ENCODE measurements at places on chromosomes 11 and 22.

DNA sequence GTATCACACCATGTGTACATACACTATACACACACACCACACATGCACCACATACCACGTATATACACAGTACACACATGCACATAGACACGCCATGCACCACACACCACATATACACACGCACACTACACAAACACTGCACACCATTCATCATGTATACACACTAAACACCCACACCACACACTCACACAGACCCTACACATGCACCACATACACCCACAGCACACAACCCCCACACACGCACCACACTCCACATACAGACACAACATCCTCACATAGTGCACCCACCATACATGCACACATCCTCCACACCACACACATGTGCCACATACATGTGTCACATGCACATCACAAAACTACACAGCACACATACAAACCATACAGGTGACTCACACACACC lies 397.1 kb downstream of the TBC1D22A start:
- H3K4me3 ChIP-seq: no peak overlapping the region
- no peak for DNase-seq
- no peak overlapping the region for H3K27ac ChIP-seq
- H3K36me3 ChIP-seq: no peaks in the 10 kb centered on the region
- H3K4me1 ChIP-seq: no peaks in the 10 kb centered on the region

DNA sequence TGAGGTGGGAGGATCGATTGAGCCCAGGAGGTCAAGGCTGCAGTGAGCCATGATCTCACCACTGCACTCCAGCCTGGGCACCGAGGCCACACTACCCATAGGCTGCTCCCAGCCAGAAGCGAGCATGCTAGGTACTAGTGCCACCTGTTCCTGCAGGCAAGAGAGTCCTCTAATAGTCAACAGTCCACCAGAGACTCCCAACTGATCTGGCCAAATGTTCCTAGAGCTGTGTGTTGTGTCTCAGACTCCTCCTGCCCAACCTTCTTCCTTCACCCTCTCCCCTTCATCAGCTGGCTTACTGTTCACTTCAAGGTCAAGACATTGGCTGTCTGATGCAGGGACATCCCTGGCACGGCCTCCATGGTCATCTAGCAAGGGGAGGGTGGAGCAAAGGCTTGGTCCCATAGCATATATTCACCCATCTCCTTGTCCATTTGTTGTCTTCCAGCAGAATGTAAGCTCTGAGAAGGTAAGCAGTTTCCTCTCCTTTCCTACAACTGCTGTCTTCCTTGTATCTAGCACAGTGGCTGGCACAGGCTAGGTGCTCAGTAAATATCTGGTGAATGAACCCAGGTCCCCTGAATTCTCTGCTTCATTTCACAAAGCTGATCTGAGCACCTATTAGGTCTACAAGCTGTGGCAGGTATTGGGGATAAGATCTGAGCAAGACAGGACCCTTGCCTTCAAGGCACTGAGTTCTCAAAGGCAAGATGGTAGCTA lies 126.2 kb upstream of the SERPIND1 start:
- H3K4me1 ChIP-seq: no peaks in the 10 kb centered on the region
- H3K27me3 ChIP-seq: peaks cover 7% of the 10 kb centered on the region
- H3K36me3 ChIP-seq: no peaks in the 10 kb centered on the region
- DNase-seq: no peak
- no peak overlapping the region for H3K27ac ChIP-seq

- peaks cover 17% of the 10 kb centered on the region for H3K36me3 ChIP-seq
- DNase-seq: no peak
- H3K4me1 ChIP-seq: peaks cover 47% of the 10 kb centered on the region
- peak overlapping the region; percentile 81 for H3K27ac ChIP-seq
These were observed 29.3 kb downstream of the CELF1 start for GRCh38 chr11:47523490-47524225.

- H3K4me1 ChIP-seq: peaks cover 22% of the 10 kb centered on the region
- peak within 1 kb of the TSS; percentile 97 for H3K27ac ChIP-seq
- H3K4me3 ChIP-seq: peak within 1 kb of the TSS; percentile 98
- peak; percentile 98 for DNase-seq
- H3K36me3 ChIP-seq: peaks cover 43% of the 10 kb centered on the region
These were observed at the start of gene GANAB for GRCh38 chr11:62645946-62646824. GANAB (minus strand) TSS chr11:62646613; CDS start chr11:62646599, 14 bp downstream.

DNA sequence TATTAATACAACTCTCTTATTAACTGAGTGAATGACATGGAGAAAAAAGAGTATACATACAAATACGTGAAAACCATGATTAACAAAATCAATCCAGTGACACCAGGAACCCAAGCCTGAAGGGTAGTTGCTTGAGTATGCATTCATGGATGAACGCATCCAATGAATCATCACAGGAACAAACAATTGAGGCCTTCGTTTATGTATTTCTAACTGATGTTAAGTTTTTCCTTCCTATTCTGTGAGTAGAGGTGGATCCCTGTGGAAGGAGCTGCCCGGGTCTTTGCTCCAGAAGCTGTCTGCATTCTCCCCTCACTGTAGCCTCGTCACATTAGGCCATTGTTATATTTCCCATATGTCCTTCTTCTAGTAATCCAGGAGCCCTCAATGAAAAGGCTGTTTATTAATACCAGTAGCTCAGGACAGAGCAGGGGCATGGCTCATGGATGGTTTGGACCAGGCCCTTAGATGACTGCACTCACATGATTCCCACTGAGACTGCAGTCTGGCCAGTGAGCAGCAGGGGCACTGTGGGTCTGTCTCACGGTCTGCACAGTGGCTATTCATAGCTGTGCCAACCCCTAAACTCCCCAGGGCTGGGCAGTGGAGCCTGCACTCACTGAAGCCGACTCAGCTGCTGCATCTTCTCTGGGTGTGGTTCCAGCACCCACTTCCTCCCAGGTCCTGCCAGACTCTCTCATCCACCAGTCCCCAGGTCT lies 128.1 kb upstream of the TOP3B start:
- DNase-seq: peak; percentile 46
- H3K27me3 ChIP-seq: peaks cover 10% of the 10 kb centered on the region
- no peak overlapping the region for H3K4me3 ChIP-seq
- H3K36me3 ChIP-seq: no peaks in the 10 kb centered on the region
- peak overlapping the region; percentile 67 for H3K27ac ChIP-seq
- H3K4me1 ChIP-seq: peaks cover 17% of the 10 kb centered on the region

GRCh38 chr11:34259087-34259486 lies 98.7 kb downstream of the ABTB2 start:
- no peak for DNase-seq
- no peak overlapping the region for H3K4me3 ChIP-seq
- H3K27ac ChIP-seq: no peak overlapping the region
- peaks cover 4% of the 10 kb centered on the region for H3K36me3 ChIP-seq

DNA sequence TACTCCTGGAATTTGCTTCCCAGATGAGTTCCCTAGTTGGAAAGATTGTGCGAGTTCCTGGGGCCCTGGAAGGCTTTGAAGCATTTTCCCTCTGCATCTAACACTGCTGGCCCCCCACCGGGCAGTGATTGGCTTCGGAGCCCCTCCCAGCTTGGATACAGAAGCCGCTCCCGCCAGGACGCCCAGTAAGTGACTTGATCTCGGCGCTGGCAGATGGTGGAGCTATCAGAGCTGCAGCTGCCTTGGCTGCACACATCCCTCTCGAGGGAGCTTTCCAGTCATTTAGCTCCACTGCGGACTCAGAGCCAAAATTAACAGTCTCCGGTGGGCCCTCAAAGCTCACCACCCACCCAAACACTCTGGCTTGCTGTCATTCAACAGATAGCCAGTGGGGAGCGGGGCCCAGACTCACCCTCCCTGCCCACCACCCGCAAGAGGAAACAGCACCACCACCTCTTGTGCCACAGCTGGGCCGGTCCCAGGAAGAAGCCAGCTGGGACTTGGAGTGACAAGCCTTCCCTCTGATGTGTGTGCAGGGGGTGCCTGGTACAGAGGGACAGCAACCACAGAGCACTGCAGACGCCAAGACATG lies 162.3 kb downstream of the TRIM29 start:
- no peaks in the 10 kb centered on the region for H3K36me3 ChIP-seq
- no peak for DNase-seq
- no peak overlapping the region for H3K27ac ChIP-seq

- H3K27me3 ChIP-seq: peaks cover 6% of the 10 kb centered on the region
- H3K36me3 ChIP-seq: no peaks in the 10 kb centered on the region
These were observed 134.2 kb downstream of the STK33 start for GRCh38 chr11:8459711-8460399.

DNA sequence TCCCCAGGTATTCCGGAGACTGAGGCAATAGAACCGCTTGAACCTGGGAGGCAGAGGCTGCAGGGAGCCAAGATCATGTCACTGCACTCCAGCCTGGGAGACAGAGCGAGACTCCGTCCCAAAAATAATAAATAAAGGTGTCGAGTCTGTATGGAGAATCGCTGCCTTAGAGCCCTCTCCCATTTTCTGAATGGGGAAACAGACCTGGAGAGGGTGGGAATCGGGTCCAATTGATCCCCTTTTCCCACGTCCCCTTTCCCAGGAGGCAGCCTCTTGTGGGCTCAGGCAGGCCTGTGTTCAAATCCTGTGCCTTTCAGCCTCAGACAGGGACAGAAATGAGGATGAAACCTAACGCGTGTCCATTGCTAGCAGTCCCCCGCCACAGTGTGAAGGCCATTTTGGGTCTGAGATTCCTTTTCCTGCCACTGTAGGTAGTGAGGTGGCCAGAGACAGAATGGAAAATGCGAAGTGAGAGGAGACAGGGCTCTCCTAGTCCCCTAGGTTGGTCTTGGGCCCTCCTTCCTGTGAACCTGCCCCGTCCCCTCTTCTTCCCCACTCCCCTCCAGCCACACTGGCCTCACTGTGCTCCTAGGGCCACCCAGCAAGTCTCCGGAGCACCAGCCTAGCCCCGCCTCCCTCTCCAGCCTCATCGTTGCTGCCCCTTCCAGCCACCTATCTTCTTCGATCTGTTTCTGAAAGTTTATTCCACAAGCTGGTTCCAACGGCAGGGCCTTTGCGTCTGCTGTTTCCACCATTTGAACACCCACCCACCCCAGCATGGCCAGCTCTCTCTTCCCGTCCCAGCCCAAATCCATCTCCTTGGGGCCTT lies 2.7 kb upstream of the POLDIP3 start:
- peaks cover 20% of the 10 kb centered on the region for H3K4me1 ChIP-seq
- no peak overlapping the region for H3K4me3 ChIP-seq
- H3K27ac ChIP-seq: peak overlapping the region; percentile 57
- peaks cover 24% of the 10 kb centered on the region for H3K36me3 ChIP-seq

- no peak overlapping the region for H3K27ac ChIP-seq
- H3K36me3 ChIP-seq: no peaks in the 10 kb centered on the region
- no peak overlapping the region for H3K4me3 ChIP-seq
- no peak for DNase-seq
- no peaks in the 10 kb centered on the region for H3K4me1 ChIP-seq
These were observed 76.1 kb upstream of the RTL6 start for GRCh38 chr22:44574057-44574639.

DNA sequence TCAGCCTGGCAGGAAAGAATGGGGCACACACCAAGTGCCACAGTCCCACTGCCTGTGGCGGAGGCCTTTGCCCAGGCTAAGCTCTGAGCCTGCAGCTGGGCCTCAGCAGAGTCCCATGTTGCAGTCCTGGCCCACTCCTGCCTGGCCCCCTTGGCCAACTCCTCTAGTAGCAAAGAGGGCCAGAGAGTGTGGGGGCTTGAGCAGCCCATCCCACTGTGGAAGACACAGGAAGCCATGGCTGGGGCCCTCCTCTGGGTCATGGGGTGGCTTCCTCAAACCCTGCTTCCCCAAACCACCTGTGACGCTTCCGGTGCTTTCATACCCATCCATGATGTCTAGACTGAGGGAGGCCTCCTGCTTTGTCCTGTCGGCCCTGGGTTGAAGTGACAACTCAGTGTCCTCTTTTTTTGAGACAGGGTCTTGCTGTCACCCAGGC lies 5.8 kb downstream of the RPS19BP1 start:
- H3K36me3 ChIP-seq: peaks cover 88% of the 10 kb centered on the region
- H3K4me3 ChIP-seq: no peak overlapping the region
- no peaks in the 10 kb centered on the region for H3K27me3 ChIP-seq
- H3K4me1 ChIP-seq: peaks cover 74% of the 10 kb centered on the region
- DNase-seq: no peak

DNA sequence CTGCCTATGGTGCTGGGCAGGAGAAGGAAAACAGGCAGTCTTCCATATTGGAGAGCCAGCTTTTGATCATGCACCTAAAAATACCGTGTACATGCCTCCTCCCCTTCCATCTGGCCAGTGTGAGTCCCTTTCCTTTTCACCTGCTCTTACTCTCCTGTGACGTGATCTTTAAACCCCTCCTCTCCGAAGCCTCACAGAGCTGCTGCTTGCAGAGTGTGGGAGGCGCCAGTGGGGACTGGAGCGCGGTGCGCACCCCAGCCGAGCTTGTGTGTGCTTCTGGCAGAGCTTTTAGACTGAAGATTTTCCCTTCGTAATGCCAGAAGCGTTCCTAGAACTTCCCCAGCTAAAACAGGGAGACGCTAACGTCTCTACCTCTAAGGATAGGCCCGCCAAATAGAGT lies 29.8 kb downstream of the MUC6 start:
- no peak overlapping the region for H3K27ac ChIP-seq
- DNase-seq: no peak
- H3K27me3 ChIP-seq: no peaks in the 10 kb centered on the region
- no peak overlapping the region for H3K4me3 ChIP-seq
- peaks cover 14% of the 10 kb centered on the region for H3K36me3 ChIP-seq

- peaks cover 4% of the 10 kb centered on the region for H3K4me1 ChIP-seq
- DNase-seq: peak; percentile 38
- H3K36me3 ChIP-seq: no peaks in the 10 kb centered on the region
- no peak overlapping the region for H3K27ac ChIP-seq
- no peak overlapping the region for H3K4me3 ChIP-seq
These were observed 35.0 kb upstream of the PRAME start for GRCh38 chr22:22593964-22594656.

DNA sequence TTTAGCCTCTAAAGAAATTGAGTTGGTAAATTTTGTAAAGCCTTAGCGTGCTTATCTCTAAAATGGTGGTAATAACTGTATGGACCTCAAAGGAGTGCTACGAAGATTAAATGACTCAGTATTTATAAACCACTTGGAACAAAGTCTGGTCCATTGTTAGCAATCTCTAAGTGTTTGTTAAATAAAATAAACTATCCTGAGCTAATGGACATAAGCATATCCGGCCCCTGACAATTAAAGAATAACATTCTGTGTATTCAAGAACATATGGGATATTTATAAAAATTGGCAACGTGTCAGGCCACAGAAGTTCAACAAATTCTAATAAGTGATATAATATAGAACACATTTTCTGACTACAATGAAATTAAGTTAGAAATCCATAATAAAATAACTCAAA lies 71.0 kb downstream of the MYEOV start:
- no peak overlapping the region for H3K27ac ChIP-seq
- peaks cover 4% of the 10 kb centered on the region for H3K4me1 ChIP-seq
- H3K4me3 ChIP-seq: no peak overlapping the region

GRCh38 chr11:18080451-18080850 lies 25.4 kb downstream of the SAAL1 start:
- no peaks in the 10 kb centered on the region for H3K4me1 ChIP-seq
- H3K27me3 ChIP-seq: no peaks in the 10 kb centered on the region
- H3K27ac ChIP-seq: no peak overlapping the region
- peaks cover 38% of the 10 kb centered on the region for H3K36me3 ChIP-seq
- DNase-seq: no peak
- no peak overlapping the region for H3K4me3 ChIP-seq

- H3K4me1 ChIP-seq: no peaks in the 10 kb centered on the region
- no peaks in the 10 kb centered on the region for H3K36me3 ChIP-seq
- no peak overlapping the region for H3K4me3 ChIP-seq
- no peak overlapping the region for H3K27ac ChIP-seq
- peaks cover 2% of the 10 kb centered on the region for H3K27me3 ChIP-seq
These were observed 7.5 kb downstream of the TMEM151A start for GRCh38 chr11:66299186-66299585.
